ENCODE measurements at places on chromosomes 3 and 15.

DNA sequence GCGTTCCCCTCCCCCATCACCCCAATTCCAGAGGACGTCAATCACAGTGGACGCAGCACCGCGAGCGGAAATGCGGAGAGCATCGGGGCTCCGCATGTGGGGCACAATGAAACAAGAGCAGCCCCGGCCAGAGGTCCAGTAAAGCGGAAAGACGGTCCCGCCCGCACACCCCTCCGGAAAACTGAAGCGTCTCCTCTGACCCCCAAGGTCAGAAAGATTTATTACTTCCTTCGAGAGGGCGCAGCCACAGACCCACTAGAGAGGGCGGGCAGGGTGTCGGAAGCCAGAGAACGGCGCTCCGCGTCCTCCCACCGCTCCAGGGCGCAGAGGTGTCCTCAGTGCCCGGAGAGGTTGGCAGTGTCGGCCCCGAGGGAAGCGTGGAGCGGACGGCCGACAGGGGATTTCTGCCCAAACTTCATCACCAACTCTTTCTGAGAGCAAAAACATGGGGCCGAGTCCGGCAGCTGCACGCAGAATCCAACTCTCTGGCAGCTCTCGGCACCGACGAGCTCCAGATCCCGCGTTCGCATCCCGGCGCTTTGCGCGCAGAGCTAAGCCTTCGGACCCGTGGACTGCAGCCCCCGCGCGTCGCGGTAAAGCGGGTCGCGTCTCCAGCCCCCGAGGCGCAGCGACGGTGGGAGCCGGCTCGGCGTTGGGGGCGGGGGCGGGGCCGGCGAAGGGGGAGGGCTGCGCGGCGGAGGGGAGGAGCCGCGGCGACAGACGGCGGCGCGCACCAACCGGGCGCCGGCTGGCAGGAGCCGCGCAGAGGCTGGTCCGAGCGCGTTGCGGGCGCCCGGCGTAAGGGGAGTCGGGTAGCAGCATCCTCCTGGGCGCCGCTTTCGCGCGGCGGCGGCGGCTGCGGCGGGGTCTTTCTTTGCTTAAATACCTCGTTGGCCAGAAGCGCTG lies at the start of gene CHST2:
CHST2 (plus strand) TSS at position 763 of the 906 bp plus-strand sequence. CDS start 1,046 bp downstream, outside the sequence.
- DNase-seq: peak; percentile 33

DNA sequence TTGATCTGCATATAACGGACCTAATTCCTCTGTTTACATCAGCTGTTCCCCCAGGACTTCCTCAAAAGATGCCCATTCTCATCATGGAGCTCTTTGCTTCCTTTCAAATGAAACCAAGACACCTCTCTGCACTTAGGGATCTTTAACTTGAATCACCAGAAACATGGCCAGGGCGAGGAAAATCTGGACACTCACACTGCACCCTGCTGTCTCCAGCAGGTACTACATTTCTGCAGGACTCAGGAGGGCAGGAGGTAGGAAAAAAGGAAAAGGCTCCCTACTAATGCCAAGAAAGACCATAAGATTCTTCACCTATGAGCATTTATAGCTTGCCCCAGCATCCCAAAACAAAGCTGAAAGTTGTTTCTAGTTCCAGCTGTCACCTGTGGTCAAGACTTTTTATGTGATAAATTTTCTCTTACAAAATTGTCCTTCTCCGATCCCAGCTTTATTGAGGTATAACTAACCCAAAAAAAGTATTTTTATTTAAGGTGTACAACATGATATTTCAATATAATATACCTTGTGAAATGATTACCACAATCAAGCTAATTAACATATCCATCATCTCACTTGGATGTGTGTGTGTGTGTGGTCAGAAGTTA lies 87.3 kb upstream of the C15orf61 start:
- DNase-seq: no peak

DNA sequence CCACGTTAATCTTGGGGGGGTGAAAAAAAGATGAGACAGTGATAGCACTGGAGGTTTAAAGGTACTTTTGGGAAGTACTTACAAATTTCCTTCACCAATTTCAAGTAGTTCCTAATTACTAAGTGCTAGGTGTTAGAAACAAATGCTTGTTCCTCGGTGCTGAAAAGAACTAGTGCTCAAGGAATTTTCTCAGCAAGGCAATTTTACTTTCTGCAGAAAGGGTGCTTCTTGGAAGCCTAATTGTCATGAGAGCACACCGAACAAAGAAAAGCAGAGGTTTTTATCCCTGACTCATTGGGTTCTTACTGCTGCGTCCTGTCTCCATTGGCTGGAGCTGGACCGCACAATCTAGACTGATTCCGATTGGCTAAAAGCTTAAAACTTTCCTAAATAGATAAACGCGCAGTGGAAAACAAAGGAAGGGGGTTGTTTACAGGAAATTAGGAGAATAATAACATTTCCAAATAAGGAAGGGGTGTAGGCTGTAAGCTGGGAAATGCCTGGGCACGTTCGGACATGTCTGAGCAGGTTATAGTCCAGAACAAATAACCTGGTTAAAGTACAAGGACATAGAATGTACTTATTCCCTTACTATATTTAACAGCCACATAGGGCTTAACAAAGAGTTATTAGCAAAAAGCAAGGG lies 49.6 kb downstream of the CHD2 start:
- DNase-seq: no peak

DNA sequence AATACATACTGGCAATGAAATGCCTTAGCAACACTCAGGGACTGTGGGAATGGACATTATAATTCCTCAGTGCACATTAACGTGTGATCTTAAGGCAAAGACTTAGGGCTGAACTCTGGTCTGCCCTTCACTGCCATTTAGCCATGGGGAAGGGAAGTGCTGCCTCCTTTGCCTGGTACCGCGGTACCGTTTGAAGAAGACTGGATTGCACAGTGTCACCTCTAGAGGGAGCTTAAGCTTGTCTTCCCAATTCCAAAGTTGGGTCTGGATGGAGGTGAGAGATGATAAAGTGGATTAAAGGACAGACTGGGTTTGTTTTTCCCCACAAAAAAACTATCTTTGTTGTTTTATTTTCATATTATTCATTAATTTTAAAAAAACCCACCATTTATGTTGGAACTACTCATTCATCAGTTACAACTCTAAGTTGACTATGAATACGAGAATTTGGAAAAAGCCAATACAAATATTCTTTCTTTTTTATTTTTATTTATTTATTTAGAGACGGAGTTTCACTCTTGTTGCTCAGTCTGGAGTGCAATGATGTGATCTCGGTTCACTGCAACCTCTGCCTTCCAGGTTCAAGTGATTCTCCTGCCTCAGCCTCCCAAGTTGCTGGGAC lies 60.0 kb upstream of the SYN2 start:
- DNase-seq: no peak

DNA sequence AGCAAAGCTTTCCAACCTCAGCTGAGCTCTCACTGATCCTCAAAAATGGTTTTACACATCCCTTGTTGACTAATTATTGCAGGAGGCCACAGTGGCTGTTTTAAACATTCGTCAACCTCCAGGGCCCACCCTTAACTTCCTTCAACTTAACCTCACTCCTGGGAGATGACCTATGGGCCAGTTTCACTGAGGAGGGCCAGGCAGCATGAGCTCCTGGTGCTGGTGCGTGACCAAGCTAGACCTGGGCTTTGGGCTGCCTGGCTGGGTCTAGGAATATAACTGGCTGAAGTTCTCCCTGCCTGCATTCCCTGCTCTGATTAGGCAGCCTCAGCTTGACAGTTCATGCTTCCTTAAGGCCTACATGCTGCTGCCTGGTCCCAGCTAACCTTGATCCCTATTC lies 273.7 kb upstream of the ATP11B start:
- no peak for DNase-seq

- no peak for DNase-seq
These were observed 26.0 kb downstream of the TMEM158 start for GRCh38 chr3:45199837-45200648.

DNA sequence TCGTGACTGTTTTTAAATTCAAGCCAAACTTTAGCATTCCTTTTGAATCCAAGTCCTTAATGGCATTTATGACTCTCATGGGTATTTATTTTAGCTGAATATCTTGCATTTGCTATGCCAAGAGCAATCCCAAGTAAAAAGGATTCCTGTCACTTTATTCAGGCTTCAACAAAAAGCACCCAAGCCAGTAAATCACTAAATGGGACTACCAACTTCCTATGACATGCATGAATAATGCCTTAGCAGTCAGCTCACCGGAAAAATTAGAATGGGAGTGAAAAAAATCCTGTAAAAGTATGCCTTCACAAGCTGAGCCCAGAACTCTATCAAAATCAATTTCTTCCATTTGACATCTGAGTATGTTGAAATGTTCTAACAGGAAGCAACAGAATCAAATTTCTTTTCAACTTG lies 1297.9 kb downstream of the ROBO2 start:
- no peak for DNase-seq

- no peak for DNase-seq
These were observed 26.8 kb upstream of the GP9 start for GRCh38 chr3:129033633-129034321.

- DNase-seq: no peak
These were observed 59.5 kb upstream of the HACD2 start for GRCh38 chr3:123644358-123644757.

GRCh38 chr15:74782259-74783071 lies 585 bp downstream of the CSK start:
- no peak for DNase-seq

DNA sequence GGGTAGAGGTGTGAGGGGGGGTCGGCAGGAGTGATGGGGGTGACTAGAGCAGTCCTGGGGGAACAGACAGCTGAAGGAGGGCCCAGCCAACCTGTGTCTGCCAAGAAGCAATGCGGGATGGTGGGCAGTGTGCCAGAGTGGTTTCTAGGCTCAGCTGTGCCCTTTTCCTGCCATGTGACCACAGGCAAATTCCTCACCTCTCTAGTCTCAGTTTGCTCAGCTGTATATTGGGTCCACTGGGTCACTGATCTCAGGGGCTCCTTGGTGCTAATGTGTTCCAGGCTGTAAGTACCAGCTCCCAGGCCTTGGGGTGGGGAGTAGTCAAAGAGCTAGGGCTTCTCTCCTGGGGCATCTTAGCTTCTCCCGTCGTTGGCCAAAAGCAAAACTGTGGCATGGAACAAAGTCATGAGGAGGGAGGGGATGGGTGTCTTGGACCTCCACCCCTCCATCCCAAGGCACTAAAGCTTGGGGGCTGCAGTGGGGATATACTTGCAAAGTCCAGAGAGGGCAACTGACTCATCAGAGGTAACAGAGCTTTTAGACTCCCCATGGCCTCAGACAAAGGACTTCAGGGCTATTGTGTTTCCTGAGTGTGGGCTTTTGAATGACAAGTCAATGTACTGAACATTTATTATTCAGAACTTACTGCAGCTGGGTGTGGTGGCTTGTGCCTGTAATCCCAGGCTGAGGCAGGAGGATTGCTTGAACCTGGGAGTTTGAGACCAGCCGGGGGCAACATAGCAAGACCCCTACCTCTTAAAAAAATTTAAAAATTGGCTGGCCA lies 20.9 kb downstream of the SMAD6 start:
- no peak for DNase-seq

GRCh38 chr3:16484216-16484615 lies 29.3 kb downstream of the RFTN1 start:
- DNase-seq: no peak

DNA sequence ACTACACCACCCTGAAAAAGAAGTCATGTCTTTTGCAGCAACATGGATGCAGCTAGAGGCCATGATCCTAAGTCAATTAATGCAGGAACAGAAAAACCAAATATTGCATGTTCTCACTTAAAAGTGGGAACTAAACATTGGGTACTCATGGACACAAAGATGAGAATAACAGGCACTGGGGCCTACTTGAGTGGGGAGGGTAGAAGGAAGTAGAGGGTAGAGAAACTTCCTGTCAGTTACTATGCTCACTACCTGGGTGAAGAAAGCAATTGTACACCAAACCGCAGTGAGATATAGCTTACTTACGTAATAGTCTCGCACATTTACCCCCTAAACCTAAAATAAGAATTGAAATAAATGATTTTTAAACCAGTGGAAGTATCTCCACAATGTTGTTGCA lies 480.5 kb upstream of the ARRDC4 start:
- DNase-seq: no peak

DNA sequence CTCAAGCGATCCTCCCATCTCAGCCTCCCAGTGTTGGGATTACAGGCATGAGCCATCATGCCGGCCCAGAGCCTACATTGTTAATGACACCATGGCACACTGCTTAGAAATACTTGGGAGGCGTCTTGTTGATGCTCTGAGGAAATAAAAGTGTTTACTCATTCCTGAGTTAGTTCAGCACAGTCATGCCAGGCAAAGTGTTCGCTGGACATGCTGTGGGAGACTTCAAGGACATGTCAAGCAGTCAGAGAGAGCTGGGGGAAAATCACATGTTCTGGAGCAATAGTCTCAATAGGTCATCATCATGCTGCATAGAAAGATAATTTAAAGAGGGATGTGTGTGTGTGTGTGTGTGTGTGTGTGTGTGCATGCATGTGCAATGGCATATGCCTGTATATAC lies 37.5 kb downstream of the TTC23 start:
- no peak for DNase-seq

DNA sequence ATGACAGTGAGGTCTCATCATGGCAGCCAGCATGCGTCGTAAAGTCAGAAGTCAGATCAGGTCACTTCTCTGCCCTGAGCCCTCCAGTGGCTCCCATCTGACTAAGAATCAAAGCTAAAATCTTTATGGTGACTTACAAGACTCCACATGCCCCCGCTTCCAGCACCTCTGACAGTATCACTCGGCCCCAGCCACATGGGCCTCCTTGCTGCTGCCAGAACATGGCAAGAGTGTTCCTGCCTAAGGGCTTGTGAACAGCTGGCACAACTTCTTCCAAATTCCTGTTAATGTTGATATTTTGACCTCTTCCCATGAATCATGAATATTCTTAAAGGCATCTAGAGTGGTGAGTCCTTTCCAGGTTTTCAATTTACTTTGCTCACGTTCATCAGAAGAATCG lies 20.5 kb downstream of the POLR2M start:
- DNase-seq: no peak

DNA sequence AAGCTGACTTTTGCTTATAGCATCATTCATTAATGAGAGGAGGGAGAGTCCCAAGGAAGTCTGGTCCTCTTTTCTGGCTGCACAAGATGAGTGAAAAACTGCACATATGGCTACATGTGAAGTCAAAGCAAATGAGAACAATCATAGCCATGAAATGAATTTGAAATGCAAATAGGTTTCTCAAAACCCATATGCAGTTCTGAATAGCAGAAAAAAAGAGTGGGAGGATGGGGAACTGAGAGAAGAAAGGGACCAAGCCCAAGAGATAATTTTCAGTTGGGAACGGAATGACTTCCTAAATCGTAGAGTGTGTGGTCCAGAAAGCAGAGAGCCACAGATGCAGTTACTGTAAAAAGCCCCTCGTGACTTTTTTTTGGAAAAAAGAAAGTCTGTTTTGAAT lies 66.3 kb downstream of the GTPBP8 start:
- DNase-seq: no peak

GRCh38 chr3:190721330-190721729 lies 141.2 kb downstream of the GMNC start:
- no peak for DNase-seq

- no peak for DNase-seq
These were observed 52.4 kb downstream of the VGLL3 start for GRCh38 chr3:86938416-86939105.

GRCh38 chr3:171525437-171525836 lies 65.2 kb upstream of the TNIK start:
- DNase-seq: no peak

DNA sequence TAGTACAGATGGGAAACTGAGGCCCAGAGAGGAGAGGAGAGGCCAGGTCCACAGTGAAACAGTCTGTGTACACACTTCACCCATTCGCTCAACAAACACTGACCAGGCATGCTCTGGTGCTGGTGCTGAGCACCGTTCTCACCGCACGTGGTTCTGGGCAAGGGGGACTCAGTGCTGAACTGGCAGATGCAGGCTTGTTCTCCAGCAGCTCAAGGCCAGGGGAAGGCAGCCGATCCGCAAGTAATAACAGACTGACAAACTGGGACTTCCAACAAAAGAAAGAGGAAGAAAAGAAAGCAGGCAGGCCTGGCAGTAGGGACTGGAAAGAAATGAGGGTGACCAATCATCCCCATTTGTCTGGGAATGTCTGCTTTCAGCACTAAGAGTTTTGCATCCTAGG lies 25.6 kb upstream of the LINGO1 start:
- no peak for DNase-seq
